Activated CD8-positive, alpha-beta memory T cell treated with anti-CD3 and anti-CD28 coated beads for 24 hours (primary cell): ENCODE measurements at places on chromosomes 13 and 19.
A peak's percentile ranks its signal among the peaks of the same experiment; 100 is the strongest.

DNA sequence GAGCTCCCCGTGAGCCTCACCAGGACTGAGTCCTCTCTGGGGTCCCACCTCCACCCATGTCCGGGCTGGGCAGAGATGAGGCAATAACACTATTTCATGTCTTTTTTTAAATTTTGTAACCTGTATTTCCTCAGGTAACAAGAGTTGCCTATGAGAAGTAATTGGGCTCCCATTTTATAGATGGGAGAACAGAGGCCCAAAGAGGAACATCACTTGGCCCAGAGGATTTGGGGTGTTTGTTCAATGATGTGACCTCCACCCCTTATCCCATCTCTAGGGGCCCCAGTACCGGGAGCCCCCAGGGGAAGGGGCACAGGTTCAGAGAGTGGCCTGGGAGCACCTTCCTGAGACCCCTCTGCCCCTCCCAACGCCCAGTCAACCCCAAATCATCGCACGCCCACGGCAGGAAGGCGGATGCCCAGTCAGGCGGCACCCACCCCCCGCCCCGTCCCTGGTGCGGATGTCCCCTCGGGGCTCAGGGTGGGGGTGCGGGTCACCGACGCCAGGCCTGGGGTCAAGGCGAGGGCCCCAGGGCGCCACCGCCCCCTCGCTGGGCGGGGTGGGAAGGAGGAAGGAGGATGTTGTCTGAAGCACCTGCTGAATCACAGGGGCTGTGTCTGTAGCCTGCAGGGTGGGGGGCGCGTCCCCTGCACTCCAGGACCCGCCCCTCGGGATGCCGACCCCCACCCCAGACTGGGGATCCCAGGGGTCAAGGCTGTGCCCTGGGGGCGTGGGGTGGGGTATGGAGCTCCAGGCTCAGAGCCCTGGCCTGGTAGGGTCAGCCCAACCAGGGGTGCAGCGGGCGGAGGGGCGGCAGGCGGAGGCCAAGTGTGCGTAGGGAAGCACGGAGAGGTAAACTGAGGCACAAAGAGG is 9.0 kb upstream of the CIRBP start:
- no peak for DNase-seq

- no peak for DNase-seq
Measured at GRCh38 chr19:5955636-5955935, 22.4 kb downstream of the RANBP3 start.

DNA sequence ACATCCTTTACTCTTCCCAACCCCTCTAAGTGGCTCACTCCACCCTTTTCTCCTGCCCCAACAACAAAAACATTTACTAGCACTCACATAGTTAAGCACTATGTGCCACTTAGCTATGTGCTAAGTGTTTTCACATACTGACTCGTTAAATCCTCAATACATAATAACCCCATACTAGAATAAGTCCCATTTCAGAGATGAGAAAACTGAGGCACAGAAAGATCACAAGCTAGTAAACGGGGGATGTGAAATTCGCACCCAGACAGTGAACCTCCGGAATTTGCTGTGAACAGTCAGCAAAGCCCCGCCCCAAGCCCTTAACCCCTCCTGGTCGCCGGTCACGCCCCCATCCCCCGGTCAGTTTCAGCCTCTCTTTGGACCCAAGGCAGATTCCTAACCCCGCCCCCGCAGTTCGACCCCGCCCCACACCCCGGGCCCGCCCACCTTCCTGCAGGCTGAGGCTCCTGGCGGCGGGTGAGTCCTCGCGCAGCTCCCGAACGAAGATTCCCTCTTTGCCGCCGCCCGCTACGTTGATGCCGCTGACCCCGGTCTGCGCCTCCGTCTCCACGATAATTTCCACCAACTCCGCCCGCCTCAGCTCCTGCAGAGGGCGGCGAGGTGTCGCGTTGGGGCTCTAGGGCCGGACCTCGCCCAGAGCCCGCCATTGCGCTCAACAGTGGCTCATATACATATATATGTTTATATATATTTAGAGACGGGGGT is 9.8 kb downstream of the PRX start:
- DNase-seq: peak; percentile 88

DNA sequence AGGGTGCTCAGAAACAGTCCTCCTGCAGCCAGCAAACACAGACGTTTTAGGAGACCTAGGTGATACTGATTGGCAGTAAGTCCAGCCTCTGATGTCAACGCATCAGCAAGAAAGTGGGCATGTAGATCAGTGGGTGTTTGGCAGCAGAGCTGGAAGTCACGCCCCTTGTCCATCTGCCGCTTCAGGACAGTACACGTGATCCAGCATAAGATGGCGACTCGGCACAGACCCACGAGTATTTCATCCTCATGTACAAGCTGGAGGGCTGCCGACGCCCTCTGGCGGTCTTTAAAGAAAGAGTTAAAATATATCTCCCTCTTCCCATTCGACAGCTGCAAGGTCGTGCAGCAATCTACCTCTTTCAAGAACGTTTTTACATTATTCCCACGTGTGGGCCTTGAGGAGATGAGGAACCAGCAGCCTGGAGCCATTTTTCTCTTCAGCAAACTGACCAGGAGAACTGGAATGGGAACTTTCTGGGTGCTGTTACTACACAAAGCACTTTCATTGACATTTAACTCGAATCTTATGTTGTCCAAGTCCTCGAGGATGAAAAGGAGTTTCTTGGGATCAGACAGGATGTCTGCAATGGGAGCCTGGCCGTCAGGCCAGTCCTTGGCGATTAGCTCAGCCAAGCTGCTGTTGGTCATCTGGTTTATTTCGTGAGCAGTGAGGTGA is 22.3 kb downstream of the NLRP11 start:
- DNase-seq: peak; percentile 57

DNA sequence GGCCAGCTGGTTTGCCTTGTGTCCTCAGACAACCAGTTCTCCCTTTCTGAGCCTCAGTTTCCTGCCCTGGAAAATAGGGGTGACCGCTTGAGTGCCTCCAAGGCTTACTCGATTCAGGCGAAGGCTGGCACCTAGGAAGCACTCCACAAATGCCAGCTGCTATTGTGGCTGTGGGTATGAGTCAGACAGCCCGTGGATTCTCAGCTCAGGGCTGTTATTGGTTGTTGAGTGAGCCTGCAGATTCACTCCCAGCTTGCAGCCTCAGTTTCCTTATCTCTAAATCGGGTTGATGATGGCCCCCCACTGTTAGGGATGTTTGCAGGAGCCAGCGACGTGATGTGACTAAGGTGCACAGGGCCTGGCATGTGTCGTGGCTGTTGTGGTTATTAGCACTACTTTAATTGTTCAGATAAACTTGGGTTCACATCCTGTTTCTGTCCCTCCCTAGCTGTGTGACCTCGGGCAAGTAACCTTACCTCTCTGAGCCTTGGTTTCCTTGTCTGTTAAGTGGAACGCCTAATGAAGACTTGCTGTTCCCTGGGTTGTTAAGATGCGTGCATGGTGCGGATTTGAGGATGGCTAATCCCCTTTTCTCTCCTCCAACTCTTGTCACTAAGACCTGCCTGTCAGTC is 2.4 kb downstream of the MARK4 start:
- no peak for DNase-seq
